Stimulated activated CD4-positive, alpha-beta T cell treated with anti-CD3 and anti-CD28 coated beads, Interleukin-1b, Interleukin-23, amount 100 ng/mL, for 24 hours (primary cell): ENCODE measurements at places on chromosomes 6 and 20.

DNA sequence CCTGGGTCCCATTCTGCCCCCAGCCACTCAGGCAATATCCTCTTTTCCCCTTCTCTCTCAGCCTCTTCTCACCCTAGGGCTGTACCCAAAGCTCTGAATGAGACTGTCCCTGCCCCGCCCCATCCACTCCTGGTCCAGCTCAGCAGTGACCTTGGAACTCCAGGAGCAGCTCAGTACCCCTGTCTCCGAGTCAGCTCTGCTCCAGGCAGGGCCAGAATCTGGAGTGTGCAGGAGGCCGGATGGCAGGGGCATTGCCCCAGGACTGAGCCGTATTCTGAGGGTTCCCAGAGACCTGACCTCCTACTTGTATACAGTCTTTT is 2.0 kb upstream of the RAET1G start:
- DNase-seq = no peak

GRCh38 chr6:1590580-1590979 is 19.1 kb upstream of the FOXC1 start:
- DNase-seq = no peak

DNA sequence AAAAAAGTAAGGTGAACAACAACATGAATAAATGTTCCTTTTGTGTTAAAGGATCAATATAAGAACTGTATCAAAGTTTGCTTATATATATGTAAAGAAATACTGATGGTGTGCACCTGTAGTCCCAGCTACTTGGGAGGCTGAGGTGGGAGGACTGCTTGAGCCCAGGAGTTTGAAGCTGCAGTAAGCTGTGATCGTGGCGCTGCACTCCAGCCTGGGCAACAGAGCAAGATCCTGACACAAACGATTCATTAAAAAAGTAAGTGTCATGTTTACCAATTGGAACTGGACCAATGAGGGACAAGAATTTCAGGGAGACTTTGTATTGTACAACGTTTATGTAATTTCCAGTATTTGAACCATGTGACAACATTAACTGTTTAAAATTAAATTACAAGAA is 5.0 kb upstream of the PHF20 start:
- no peak for DNase-seq

DNA sequence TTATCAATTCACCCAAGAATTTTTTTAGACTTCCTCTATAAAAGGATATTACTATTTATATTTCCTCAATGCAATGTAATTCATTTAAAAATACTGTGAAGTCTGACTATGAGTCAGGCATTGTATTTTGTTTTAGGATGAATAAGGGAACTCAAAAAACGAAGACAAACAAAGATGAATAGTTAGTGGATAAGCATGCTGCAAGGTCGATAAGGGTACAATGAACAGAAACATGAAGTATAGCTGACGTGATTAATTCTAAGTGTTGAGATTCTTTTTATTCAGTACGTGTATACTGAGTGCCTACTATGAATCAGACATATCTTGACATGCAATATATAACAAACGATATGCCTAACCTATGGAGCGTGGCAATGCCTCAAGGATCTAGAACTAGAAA is 105.4 kb downstream of the PDE10A start:
- DNase-seq = no peak

GRCh38 chr20:59634435-59635005 is 30.2 kb downstream of the PHACTR3 start:
- DNase-seq = no peak

GRCh38 chr6:89610149-89610642 is 28.4 kb downstream of the LYRM2 start:
- peak; percentile 63 for DNase-seq

- DNase-seq = peak; percentile 83
Measured at GRCh38 chr6:37516076-37516919, 16.6 kb upstream of the CCDC167 start.

DNA sequence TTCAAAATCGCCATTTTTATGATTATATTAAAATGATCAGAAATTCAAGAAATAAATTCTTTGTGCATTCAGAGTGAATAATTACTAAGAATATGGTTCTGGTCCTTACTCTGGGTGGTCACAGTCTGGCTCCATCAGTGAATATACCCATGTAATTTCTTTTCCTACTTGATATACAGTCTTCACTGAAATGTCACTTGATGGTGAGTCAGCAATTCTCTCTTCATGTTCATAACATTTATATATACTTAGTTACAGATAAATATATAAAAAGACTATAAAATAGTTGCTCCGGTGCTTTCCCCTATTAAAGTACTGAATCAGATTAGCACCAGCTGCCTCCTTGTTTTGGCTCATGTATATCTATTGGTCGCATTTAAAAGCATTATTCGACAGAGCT is 56.4 kb upstream of the MTRF1L start:
- DNase-seq = no peak

DNA sequence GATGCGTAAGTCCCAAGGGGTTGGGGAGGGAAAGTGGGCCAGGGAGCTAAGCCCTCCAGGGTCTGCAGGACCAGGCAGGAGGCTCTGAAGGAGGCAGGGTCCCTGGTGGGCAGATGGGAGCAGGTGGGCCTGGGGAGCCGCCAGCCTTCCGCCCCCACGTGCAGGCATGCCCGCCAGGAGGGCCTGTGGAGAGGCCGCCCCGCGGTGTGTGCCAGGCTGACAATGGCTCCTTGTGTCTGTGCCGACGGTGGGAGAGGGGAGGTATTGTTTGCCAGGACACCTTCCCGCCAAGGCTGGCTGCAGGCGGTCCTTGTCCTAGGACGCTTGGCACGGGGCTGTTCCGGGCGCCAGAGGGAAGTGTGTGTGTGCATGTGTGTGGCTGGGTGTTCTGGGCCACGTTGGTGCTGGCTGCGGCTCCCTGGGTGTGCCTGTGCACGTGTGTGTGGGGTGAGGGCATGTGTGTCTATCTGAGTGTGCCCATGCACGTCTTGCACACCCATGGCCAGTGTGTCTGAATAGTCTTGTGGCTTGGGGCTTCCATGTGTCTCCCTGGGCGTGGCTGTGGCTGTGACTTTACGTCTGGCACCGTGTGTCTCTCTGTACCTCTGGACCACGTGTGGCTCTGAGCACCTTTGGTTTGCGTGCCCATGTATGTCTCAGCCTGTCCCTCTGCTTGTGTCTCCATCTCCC is 153.0 kb downstream of the CEBPB start:
- DNase-seq = no peak

DNA sequence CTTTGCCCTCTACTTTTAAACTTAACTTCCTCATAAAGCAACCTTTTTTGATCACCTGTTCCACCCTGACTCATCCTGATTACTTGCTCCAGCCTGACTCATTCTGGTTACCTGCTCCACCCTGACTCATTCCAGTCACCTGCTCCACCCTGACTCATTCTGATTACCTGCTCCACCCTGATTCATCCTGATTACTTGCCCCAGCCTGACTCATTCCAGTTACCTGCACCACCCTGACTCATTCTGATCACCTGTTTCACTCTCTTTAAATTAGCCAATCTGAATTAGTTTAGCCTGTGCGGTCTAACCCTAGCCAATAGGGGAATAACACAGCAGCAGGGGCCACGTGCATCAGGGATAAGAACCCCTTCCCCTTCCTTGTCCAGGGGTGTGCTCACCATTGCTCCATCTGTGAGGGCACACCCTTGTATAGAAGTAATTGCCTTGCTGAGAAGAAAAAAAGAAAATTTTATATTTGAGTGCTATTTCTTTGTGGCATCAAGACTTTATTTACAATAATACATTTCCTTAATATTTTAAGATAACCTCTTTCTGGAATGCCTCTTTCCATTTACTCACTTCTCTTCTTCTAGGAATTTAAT is 17.9 kb downstream of the HLA-G start:
- no peak for DNase-seq

DNA sequence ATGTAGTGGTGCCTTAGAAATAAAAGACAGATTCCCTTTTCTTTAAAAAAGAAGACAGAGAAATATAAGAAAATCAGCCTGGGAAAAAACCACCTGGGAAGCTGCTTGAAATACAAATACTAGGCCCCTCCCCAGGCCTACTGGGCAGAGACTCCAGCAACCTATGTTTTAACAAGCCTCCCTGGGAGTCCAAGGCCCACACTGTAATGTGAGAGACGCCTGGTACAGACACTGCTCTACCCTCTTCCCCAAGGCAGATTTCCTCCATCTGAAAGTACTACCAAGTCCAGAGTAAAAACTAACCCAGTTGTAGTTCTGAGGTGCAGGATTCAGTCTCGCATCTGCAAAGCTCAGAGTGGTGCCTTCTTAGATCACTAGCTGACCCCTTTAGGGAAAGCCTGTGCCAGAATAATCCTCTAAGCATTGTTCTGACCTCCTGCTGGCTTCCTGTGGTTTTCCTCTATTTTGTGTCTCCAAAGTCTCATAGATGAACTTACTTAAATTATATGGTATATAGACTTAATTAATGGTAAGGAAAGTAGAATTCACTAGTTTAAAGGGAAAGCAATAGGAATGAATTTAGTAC is 270.2 kb upstream of the SLC35B3 start:
- no peak for DNase-seq

- no peak for DNase-seq
Measured at GRCh38 chr6:18380158-18380836, 6.9 kb upstream of the RNF144B start.

GRCh38 chr6:73400656-73401055 is 6.0 kb downstream of the DDX43 start:
- no peak for DNase-seq

DNA sequence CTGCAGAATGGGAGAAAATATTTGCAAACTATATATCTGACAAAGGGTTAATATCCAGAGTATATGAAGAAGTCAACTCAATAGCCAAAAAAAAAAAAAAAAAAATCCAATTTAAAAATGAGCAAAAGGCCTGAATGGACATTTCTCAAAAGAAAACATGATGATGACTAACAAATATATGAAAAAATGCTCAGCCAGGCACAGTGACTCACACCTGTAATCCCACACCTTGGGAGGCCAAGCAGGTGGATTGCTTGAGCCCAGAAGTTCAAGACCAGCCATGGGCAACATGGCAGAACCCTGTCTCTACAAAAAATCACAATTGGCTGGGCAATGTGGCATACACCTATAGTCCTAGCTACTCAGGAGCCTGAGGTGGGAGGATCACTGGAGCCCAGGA is 2.1 kb upstream of the ECHDC1 start:
- DNase-seq = no peak

- DNase-seq = no peak
Measured at GRCh38 chr6:122458087-122458486, 13.5 kb downstream of the SERINC1 start.

DNA sequence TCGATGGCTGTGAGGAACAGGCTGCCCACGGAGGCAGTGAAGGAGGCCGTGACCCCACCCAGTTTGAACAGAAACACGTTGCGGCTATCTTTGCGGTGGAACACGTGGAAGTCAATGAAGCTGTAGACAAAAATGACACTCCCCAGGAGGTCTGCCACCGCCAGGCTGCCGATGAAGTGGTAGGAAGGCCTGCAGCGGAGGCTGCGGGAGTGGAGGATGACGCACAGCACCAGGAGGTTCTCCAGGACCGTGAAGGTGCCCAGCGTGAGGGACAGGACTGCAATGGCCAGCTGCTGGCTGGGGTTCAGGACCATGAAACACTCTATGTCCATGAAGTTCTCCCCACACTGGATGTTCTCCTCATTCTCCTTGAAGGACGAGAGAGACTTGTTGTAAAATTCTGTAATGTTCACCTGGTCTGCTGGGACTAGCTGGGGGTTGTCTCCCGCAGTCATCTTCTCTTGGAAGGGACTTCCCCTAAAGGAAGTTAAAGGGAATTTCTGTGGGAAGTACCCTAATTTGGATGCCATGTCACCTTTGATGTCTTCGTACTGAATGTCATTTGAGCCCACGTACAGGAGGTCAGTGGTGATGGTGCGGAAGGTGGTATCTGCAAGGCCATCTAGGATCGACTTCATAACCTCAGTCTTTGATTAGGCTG is 21.4 kb downstream of the CNR1 start:
- DNase-seq = no peak

DNA sequence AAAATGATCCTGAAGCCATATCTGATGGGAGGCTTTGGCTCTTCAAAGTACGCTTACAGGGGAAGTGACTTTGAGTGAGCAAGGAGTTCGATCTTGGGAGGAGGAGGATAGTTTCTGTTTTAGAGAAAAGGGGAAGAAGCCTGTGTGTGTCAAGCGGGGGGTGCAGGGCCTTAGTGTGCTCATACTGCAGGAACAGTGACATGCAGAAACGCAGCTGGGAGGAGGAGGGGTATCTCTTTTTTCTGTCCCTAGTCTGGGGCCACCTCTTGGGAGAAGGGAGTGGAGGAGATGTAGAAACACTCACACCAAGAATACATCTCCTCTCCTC is 19.8 kb downstream of the SIRPD start:
- DNase-seq = no peak

- no peak for DNase-seq
Measured at GRCh38 chr6:136494710-136495109, 55.5 kb downstream of the MAP7 start.

- DNase-seq = no peak
Measured at GRCh38 chr6:29414588-29414987, at the start of gene OR12D1. TSS of gene OR12D1 (plus strand) at chr6:29414928.

- no peak for DNase-seq
Measured at GRCh38 chr6:49524541-49524940, 24.8 kb downstream of the GLYATL3 start.

GRCh38 chr6:129253242-129253641 is 370.3 kb downstream of the LAMA2 start:
- no peak for DNase-seq

- no peak for DNase-seq
Measured at GRCh38 chr6:163753430-163753829, 338.9 kb downstream of the QKI start.

GRCh38 chr6:110408901-110409300 is 6.5 kb downstream of the DDO start:
- no peak for DNase-seq

- DNase-seq = no peak
Measured at GRCh38 chr6:149109397-149110070, 208.0 kb upstream of the TAB2 start.

GRCh38 chr6:53793318-53794136 is 1.3 kb upstream of the LRRC1 start:
- no peak for DNase-seq

DNA sequence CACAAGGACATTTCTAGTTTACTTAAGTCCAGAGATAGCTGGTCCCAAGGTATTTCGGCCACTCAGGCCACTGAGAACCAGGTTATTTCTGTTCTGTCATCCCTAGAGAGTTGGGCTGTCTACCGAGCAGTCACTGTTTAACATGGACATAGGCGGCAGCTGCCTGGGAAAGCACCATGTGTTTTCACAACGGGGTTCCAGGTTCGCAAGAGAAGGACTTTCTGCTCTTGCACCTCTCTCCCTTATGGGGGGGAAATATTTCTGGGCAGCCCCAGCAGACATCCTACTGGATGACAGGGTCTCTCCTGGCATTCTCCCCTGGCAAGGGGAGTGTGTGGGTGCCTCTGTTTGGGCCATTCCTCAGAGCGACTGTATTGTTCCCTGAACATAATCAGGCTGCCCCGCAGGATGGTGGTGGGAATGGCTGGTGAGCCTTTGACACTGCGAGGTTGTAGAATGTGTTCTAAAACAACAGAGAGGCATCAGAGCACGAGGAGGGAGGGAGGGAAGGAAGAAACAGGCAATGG is 64.4 kb upstream of the DUSP22 start:
- no peak for DNase-seq

DNA sequence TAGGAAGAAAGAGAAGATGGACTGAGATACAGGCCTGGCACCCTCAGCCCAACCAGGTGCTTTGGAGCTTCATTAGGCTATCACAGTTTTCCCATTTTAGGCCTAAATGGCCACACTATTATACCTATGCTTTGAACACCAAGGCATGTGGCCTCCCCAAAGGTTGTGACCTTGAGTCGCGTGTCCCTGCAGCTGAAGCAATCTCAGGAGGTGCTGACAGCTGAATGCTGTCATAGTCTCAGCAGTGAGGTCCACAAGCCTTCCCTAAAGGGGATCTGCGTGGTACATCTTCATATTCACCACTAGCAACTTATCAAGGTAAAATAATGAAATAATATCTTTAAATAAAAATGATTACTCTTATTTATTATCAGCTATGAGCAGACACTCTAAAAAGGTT is 707.9 kb upstream of the NRSN1 start:
- no peak for DNase-seq
